ENCODE measurements at places on chromosomes 6 and 20.

GRCh38 chr6:106856227-106856874, 118.2 kb downstream of the CD24 start:
- DNase-seq: peak; percentile 5

- DNase-seq: no peak
Observed at GRCh38 chr6:119226089-119226488, 123.5 kb downstream of the MAN1A1 start.

- no peak for DNase-seq
Observed at GRCh38 chr6:121686611-121687023, 251.2 kb downstream of the GJA1 start.

DNA sequence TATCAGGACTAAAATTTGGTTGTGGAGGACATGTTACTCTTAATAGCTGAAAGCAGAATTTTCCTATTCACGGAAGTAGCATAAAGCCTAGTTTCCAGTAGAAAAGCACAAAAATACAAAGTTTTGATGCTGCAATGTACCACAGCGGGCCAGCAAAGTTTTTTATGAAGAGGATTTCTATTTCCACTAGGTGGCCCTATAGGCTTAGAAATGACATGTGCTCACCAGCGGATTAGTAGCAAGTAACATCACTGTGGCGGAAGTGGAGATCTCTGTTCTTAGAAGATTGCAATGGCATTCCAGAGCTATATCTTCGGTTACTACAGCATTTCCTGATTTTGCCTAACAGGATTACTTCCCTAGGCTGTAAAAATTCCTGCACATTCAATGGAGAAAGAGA, 1219.0 kb upstream of the EYS start:
- no peak for DNase-seq

GRCh38 chr6:2108700-2109306, 136.6 kb downstream of the GMDS start:
- no peak for DNase-seq

DNA sequence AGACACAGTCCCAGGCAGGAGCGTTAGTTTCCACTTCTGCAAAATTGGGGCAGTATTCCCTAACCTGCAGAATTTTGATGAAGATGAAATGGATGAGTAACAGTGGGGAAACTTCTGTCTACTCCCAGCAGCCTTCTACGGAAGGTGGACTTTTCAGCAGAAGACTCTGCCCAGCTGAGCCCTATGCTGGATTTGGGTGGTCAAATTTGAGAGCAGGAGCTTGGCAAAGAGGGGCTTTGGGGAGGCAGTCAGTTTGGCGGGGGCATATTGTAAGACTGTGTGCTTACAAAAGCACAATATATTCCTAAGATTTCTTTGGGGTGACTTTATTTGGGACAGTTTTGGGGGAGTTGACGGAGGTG, 5.4 kb upstream of the SDCBP2 start:
- DNase-seq: no peak

- no peak for DNase-seq
Observed at GRCh38 chr6:15036690-15037245, 209.1 kb upstream of the JARID2 start.

GRCh38 chr6:63764318-63764916, 128.8 kb downstream of the PHF3 start:
- DNase-seq: no peak

DNA sequence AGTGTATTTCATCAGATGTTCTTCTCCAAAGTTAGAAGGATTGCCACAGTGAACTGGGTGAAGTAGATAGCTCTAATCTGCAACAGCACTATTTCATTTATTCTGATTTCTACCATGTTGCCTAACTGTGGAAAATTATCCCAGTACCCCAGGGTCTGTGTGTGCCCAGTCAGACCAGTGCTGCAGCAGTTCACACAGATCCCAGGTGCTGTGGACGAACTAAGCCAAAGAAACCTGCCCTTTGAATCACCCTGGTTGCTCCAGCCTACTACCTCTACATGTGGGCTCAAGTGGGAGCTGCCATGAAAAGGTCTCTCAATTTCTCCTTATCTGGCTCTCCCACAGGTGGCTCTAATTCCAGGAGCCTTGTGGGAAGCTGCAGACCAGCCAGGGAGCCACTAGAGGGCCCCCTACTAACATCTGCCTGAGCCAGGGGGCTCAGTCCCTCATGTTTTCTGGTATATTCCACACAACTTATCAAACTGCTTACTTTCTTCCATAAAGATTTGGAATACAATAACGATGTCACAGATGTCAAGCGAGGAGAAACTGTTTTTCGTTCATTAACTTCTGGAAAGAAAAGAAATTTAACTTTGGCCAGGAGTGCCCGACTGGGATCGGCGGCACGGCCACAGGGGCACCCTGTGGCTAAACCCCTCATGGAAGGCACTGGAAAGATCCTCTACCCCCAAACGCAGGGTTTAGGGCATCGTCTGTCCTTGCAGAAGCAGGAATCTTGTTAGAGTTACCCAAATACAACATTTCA, 31.6 kb upstream of the LY86 start:
- DNase-seq: no peak

DNA sequence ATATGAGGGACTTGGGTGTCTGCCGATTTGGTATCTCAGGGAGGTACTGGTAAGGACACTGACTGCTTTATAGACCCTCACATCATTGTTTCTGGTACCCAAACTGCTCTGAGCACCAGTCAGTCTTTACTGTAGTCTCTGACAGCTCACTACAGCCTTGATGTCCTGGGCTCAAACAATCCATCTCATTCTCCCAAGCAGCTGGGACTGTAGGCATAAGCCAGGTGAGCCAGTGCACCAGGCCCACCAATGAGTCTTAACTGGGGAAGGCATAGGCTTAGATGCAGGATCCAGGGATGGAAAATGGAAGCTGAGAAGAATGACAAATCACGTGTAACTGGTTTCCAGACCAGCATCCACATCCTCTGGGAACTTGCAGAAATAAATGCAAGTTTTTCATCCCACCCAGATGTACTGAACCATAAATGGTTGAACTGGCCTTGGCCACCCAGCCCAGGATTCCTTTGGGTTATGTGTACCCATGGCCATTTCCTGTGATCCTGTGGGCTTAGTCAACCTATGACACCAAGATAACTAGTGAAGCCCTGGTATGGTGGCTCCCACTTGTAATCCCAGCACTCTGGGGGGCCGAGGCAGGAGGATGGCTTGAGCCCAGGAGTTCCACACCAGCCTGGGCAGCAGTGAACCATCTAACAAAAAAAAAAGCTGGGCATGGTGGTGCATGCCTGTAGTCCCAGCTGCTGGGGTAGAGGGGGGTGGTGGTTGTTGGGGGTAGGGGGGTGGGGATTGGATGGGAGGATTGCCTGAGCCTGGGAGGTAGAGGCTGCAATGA, 5.8 kb downstream of the TUBB start:
- no peak for DNase-seq

- DNase-seq: no peak
Observed at GRCh38 chr20:5374171-5374570, 57.4 kb upstream of the PROKR2 start.

- peak; percentile 31 for DNase-seq
Observed at GRCh38 chr6:138590796-138591709, 91.8 kb upstream of the NHSL1 start.

Data from NCI-H226 (cell line).